ENCODE measurements at places on chromosomes 3 and 15.

DNA sequence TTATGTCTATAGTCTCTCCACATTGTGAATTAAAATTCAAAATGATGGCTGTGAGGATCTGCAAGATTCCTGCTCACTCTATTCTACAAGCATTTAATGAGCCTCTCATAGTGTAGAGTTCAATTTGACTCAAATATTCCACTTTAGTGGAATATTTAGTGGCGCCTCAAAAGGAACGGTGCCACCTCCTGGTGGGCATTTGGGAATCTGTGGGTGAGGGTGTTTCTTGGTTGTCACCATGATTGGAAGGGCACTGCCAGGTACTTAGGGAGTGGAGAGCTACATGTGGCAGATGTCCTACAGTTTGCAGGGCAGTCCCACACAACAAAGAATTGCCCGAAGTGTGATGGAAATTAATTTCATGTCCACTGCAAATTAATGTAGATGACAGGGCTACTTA lies 21.5 kb upstream of the KCNMB3 start:
- DNase-seq = no peak

DNA sequence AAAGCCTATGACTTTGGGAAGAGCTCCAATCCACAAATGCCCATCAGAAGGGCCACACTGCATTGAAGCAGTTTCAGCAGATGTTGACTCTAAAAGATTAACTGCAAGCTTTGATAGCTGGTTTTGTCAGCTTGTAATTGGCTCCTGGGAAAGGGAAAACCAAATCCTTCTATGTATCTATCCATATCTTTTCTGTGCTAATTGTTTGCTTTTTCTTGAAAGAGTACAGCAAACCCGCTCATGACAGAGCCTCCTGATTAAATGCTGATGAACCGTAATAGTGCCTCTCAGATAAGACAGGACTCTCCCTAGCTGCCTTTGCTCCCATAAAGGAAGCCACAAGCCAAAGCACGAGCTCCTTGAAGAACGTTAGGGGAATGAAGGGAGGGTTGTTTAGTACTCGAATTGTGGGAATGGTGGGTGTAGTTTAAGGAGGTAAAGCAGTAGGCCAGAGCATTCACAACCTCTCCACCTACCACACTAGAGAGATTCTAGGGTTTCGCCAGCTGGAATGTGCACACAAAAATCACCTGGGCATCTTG lies 33.6 kb upstream of the LRIG1 start:
- DNase-seq = no peak

DNA sequence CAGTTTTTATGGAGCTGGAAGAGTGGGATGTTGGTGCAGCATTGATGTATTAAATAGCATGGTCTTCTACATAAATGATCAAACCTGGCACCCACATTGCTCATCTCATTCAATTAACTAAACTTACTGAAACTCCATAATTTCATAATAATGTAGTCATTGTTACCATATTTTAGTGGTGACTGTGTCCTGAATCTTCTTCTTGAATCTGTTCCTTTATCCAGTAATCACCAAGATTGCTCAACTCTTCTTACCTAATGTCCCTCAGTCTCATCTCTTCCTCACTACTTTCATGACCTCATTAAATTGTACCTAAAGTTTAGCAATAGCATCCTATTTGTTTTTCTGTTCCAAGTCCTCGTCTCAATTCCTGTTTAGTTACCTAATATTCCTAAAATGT lies 69.8 kb downstream of the FGF7 start:
- DNase-seq = no peak

GRCh38 chr3:47301456-47301855 lies 18.7 kb downstream of the KLHL18 start:
- no peak for DNase-seq

DNA sequence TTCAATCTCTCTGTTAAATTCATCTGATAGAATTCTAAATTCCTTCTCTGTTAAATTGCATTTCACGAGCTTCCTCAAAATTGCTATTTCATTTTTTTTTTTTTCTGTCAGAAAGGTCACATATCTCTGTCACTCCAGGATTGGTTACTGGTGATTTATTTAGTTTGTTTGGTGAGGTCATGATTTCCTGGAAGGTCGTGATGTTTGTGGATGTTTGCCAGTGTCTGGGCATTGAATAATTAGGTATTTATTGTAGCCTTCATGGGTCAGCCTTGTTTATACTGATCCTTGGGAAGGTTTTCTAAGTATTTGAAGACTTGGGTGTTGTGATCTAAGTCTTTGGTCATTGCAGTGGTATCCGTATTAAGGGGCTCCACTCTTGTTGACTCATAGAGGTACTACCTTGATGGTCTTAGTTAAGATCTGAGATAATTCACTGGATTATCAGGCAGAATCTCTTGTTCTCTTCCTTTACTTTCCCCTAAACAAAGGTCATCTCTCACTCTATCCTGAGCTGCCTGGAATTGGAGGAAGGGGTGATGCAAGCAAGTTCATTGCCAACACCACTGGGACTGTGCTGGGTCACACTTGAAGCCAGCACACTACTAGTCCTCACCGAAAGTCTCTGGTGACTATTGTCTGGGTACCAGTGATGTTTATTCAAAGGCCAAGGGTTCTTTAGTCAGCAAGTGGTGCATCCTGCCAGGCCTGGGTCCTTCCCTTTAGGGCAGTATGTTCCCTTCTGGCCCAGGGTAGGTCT lies 231.1 kb downstream of the GBE1 start:
- no peak for DNase-seq

DNA sequence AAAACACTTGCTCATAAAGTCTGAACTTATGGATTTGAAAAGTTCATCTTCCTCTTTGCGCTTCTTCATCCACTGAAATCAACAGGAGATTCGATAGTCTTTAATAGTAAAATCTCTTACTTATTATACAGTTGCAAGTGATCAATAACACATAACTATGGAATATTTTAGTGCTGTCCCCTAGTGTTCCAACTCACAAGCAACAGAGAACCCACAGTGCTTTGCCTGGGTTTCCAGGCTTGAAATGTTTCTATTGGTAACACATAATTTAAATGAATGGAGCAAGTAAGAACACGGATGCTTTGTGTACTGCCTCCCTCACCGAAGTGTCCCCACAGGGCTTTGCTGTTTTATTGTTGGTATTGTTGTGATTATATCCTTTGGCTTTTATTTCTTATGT lies 93.5 kb downstream of the WDR72 start:
- DNase-seq = no peak
